HFFc6 (cell line): ENCODE measurements at places on chromosomes 5 and 9. TPM values are rescaled to one million over a fixed set of nuclear protein-coding genes. Genes with fewer than 3 reads are reported as not detected.

DNA sequence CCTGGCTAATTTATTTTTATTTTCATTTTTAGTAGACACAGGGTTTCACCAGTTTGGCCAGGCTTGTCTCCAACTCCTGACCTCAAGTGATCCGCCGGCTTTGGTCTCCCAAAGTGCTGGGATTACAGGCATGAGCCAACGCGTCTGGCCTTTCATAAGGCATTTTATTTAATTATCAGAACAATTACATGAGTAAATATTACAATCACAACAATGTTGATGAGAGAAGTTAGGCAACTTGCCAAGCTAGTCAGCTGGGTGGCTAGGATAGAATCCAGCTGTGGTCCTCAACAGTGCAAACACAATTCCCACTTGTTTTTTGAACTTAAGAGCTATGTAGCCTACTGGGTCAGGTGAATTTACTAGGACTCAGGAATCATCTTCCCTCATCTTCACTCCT is 22.0 kb downstream of the C9orf57 start:
- no peak for DNase-seq
- no peak overlapping the region for H3K4me3 ChIP-seq
- H3K4me1 ChIP-seq = peaks cover 24% of the 10 kb centered on the region
- H3K27ac ChIP-seq = no peak overlapping the region
- H3K36me3 ChIP-seq = no peaks in the 10 kb centered on the region

GRCh38 chr9:112135706-112136105 is 39.4 kb downstream of the SUSD1 start:
- peaks cover 20% of the 10 kb centered on the region for H3K36me3 ChIP-seq
- peaks cover 24% of the 10 kb centered on the region for H3K4me1 ChIP-seq
- H3K27me3 ChIP-seq = no peaks in the 10 kb centered on the region; the same call in 1 of the 2 replicates

GRCh38 chr5:54746346-54746745 is 228.8 kb downstream of the SNX18 start:
- no peak overlapping the region for H3K27ac ChIP-seq
- peaks cover 5% of the 10 kb centered on the region; the same call in 1 of the 2 replicates for H3K36me3 ChIP-seq
- H3K27me3 ChIP-seq = no peaks in the 10 kb centered on the region
- no peak for DNase-seq

- H3K36me3 ChIP-seq = no peaks in the 10 kb centered on the region
- no peak overlapping the region for H3K4me3 ChIP-seq
- no peak overlapping the region for H3K27ac ChIP-seq
- peaks cover 36% of the 10 kb centered on the region for H3K4me1 ChIP-seq
- DNase-seq = no peak
Measured at GRCh38 chr9:69168709-69169217, 5.3 kb upstream of the TJP2 start.

DNA sequence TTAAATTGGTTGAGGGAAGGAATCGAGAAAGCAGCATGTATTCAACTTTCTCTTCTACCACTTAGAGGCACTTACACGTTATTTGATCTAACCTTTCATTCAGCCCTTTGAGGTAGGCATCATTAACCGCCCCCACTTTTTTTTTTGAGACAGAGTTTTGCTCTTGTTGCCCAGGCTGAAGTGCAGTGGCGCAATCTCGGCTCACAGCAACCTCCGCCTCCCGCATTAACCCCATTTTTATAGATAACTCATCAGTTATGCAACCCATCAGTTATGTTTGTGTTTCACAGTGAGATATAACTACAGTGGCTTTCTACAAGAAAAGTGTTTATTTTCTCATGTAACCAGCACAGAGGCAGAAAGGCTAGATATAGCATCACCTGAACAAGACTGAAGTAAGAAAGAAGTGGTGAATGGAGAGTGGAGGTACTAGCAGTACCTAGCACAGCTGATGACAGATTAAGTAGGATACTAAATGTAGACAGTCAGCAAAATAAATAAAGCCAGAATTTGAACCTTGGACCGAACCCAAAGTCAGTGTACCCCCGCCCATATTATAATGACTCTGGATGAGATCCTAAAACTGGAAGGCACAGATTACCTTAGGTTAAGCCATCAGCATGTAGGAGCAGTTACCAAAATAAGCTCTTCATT is 91.2 kb downstream of the PJA2 start:
- no peak for DNase-seq
- H3K27me3 ChIP-seq = peaks cover 2% of the 10 kb centered on the region
- H3K36me3 ChIP-seq = no peaks in the 10 kb centered on the region
- H3K4me1 ChIP-seq = peaks cover 23% of the 10 kb centered on the region

DNA sequence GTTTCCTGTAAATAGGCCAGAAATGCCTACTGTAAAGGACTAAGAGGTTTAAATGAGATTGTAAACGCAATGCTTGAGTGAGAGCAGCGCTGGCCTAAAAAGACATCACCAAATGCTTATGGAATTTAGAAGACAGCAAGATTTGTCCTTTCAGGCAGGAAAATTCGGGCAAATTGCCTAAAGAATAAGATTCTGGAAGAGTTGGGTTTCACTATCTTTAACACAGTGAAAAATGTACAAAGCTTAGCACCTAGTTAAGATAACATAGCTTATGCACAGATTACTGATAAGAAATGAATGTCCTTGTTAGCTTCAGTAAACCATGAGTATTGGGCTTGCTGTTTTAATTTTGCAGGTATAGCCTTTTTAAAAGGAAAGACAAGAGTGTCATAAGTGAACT is 4.7 kb downstream of the FKBP15 start:
- H3K36me3 ChIP-seq = peaks cover 26% of the 10 kb centered on the region; the same call in 1 of the 2 replicates
- peaks cover 26% of the 10 kb centered on the region for H3K4me1 ChIP-seq
- H3K27ac ChIP-seq = no peak overlapping the region

DNA sequence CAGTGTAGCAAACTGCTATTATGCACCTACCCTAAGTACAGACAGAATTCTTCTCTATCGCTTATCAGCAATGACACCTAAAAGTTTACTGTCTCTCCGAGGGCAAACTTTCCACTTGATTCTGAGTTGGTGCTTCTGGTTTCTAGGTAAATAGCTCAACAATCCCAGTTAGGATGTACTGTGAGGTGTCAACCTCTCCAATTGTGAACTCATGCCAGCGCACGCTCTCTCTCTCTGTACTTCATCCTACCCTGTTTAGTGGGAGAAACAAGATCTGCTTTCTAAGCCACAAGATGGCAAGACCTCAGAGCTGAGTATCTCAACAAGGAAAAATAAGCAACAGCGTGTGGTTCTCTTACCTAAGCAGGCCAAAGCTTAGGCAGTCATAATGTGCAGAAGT is 335.3 kb downstream of the SLIT3 start:
- H3K36me3 ChIP-seq = no peaks in the 10 kb centered on the region
- H3K4me1 ChIP-seq = peaks cover 8% of the 10 kb centered on the region; the same call in 1 of the 2 replicates
- peaks cover 6% of the 10 kb centered on the region; the same call in 1 of the 2 replicates for H3K27me3 ChIP-seq
- no peak for DNase-seq
- no peak overlapping the region for H3K27ac ChIP-seq

GRCh38 chr9:132973713-132974112 is 4.8 kb upstream of the GFI1B start:
- peak; percentile 18 for DNase-seq
- H3K36me3 ChIP-seq = no peaks in the 10 kb centered on the region
- H3K27ac ChIP-seq = no peak overlapping the region

DNA sequence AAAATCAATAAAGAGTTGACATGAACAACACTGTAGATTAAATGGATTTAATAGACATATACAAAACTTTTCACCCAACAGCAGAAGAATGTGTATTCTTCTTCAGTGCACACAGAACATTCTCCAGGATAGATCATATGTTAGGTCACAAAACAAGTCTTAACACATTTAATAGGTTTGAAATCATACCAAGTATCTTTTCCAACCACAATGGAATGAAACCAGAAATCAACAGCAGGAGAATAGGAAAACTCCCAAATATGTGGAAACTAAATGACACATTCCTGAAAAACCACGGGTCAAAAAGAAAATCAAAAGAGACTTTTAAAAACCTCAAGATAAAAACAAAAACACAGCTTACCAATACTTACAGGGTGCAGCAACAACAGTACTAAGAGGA is 790.1 kb upstream of the ZNF608 start:
- H3K36me3 ChIP-seq = no peaks in the 10 kb centered on the region
- no peak overlapping the region for H3K4me3 ChIP-seq
- no peaks in the 10 kb centered on the region for H3K4me1 ChIP-seq
- DNase-seq = no peak

DNA sequence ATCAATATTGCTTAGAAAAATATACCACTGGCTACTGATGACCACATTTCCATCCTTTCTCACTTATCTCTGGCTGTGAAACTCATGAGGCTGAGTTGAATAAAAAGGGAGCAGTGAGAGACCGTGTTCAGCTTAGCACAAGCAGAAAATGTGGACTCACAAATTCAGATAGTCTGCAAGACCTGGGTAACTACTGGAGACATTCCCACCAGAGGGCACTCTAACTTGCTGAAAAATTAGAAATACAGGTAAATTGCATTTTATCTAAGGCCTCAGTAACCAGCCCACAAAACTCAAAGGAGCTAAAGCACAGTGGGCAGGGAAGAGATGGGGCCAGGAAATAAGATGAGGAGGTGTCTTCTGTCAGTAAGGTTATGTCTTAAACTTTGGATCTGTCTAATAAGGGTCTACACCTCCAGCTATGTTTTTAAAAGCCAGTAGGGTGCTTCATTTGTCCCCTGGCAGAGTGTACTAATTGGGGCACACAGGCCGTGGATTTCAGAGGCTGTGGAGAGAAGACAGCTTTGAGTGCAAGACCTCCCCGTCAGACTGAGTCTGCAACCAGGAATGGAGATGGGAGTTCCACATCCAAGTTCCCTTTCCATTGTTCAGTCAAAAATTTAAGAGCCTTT is 8.7 kb upstream of the NDUFB6 start:
- no peak overlapping the region for H3K4me3 ChIP-seq
- H3K4me1 ChIP-seq = peaks cover 36% of the 10 kb centered on the region
- peaks cover 9% of the 10 kb centered on the region for H3K27me3 ChIP-seq
- no peaks in the 10 kb centered on the region for H3K36me3 ChIP-seq
- no peak overlapping the region for H3K27ac ChIP-seq
- peak; percentile 51 for DNase-seq

DNA sequence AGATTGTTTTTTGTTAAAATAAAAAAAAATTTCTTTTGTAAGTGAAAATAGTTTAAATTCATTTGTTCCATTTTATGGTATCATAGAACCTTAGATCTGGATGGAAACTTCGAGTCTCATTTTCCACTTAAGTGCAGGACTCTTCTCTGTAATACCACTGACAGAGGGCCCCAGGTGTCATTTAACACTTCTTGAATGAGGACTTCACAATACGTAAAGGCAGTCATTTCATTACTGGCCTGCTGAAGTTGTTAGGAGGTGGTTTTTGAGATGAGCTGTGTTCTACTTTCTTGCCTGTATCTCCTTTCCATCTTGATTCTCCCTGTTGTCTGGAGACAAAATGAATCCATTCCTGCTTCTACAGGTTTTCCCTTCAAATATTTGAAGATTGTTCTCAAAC is 455.3 kb downstream of the DMRT2 start:
- H3K4me3 ChIP-seq = no peak overlapping the region
- no peaks in the 10 kb centered on the region; the same call in 1 of the 2 replicates for H3K27me3 ChIP-seq
- DNase-seq = no peak
- no peaks in the 10 kb centered on the region for H3K36me3 ChIP-seq
- no peaks in the 10 kb centered on the region for H3K4me1 ChIP-seq

GRCh38 chr5:79130781-79131180 is 19.2 kb downstream of the BHMT start:
- H3K4me1 ChIP-seq = peaks cover 24% of the 10 kb centered on the region
- peaks cover 9% of the 10 kb centered on the region for H3K27me3 ChIP-seq
- no peak for DNase-seq
- no peak overlapping the region for H3K27ac ChIP-seq
- H3K36me3 ChIP-seq = no peaks in the 10 kb centered on the region

Gene LCN12
- total RNA-seq = 0.31 TPM in 1 of 3 replicates, not detected in the others

Gene TMEM161B
- 8.6 to 9.5 TPM (median 9.4 TPM) in 3 replicates for total RNA-seq

Gene PRR16
- 64.3 to 67.2 TPM (median 64.4 TPM) in 3 replicates for total RNA-seq

Gene FOXD4L5
- total RNA-seq = not detected in 3 replicates

Gene PAX5
- not detected in 3 replicates for total RNA-seq

Gene PDE6A
- total RNA-seq = not detected in 3 replicates

Gene CACNA1B
- not detected in 3 replicates for total RNA-seq

Gene APBA1
- total RNA-seq = 12.9 to 21.8 TPM (median 21.1 TPM) in 3 replicates
